Activated CD4-positive, alpha-beta memory T cell treated with anti-CD3 and anti-CD28 coated beads for 36 hours (primary cell): ENCODE measurements at places on chromosomes 6 and 20. TPM values are rescaled to one million over a fixed set of nuclear protein-coding genes. Genes with fewer than 3 reads are reported as not detected.

GRCh38 chr6:1820714-1821113 lies 211.0 kb downstream of the FOXC1 start:
- DNase-seq: no peak

GRCh38 chr6:79399499-79399898 lies 137.7 kb downstream of the LCA5 start:
- DNase-seq: no peak

DNA sequence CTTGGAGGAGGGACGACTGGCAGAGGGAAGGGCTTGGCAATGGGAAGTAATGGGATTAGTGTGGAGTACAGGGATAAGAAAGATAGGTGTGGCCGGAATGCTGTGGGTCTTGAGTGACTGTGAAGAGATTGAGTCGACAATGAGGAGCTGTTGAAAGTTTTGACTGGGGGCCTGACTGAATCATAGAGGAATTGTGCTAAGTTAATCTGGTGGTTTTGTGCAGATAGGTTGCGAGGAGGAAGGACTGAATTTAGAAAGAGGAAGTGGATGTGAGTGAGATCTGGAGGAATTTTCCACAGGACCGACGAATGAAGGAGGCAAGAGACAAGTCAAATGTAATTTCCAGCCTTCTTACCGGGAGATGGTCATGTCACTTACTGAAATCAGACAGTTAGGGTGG lies 143.9 kb upstream of the RALGAPA2 start:
- DNase-seq: no peak

- DNase-seq: no peak
Measured at GRCh38 chr6:149268146-149268545, 49.4 kb upstream of the TAB2 start.

- no peak for DNase-seq
Measured at GRCh38 chr6:143191361-143191760, 130.7 kb downstream of the AIG1 start.

DNA sequence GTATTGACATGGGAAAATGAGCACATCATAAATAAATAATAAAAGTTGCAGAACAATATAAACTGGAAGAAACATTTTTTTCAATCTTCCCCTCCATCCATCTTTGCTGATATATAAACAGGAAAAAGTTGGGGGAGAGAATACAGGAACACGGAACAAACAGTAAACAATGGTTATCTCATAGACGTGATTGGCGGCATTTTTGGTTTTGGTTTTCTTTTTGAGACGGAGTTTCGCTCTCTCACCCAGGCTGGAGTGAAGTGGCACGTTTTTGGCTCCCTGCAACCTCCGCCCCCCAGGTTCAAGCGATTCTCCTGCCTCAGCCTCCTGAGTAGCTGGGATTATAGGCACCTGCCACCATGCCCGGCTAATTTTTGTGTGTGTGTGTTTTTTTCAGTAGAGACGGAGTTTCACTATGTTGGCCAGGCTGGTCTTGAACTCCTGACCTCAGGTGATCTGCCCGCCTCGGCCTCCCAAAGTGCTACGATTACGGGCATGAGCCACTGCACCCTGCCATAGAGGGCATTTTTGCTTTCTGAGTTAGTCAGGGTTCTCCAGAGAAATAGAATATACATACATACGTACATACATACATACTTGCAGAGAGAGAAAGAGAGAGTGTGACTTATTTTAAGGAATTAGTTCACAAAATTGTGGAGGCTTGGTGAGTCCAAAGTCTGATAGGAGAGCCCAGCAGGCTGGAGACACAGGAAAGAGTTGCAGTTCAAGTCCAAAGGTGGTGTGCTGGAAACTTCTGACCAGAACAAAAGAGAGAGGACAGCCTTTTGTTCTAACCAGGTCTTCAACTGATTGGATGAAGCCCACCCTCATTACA lies 22.6 kb downstream of the GNL1 start:
- peak; percentile 48 for DNase-seq

- DNase-seq: no peak
Measured at GRCh38 chr20:39897781-39898466, 791.1 kb downstream of the MAFB start.

GRCh38 chr6:40668203-40668602 lies 81.0 kb upstream of the LRFN2 start:
- no peak for DNase-seq

DNA sequence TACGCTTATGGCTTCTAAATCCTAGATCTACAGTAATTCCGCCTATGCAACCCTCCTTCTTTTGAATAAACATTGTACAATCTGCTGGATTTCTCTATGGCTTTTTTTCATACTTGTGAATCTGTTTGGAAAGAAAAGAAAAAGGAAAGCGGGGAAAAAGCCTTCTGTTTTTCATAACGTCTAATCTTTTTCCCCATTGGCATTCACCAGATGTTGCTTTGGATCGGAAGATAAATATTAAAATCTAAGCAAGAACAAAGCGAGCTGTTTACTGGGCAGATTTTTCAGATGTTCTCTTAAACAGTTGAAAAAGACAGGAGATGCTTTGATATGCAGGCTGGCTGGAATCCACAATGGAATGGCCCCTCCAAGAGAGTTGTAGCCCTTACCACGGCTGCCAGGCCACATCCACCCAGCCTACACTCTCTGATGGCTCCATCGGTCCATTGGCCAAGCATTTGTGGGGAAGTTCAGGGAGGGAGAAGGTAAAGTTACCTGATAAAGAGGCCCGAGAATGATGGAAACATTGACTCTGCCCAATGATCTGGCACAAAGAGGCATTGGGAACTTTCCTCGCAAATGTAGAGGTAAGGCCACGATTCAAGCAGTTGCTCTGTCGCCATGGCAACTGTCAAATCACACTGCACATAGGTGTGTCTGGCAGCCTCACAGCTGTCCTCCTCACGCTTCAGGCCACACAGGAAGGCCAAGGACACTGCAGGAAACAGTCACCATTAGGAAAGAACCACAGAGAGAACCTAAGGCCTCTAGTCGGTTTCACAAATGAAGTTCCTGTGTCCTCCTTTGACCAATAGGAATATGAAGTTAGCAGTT lies 70.3 kb downstream of the PKHD1 start:
- DNase-seq: no peak

DNA sequence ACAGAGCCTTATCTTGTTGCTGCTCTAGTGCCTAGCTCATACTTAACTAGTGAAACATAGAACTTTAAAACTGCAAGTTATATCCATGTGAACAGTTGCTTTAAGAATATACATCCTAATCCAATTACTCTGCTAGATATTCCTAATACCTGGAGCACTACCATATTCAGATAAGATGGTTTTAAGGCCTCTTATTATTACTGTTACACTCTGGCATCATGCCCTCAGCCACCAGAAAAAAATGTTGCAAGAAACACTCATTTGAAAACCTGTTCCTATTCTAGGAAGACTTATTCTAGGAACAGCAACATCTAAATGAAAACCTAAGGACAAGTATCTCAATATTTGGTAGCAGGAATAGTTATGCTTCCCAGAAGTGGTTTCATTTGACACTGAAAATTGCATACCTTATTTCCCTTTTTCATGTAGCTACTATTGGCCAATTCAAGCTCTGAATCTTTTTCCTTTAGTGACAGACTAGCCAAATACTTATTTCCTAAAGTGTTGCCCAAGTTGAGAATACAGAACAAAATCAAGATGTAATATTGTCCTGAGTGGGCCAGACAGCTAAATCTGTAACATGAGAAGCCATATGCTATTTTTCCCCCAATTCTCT lies 4.8 kb upstream of the MTFR2 start:
- no peak for DNase-seq

- no peak for DNase-seq
Measured at GRCh38 chr20:61887596-61888093, 178.0 kb downstream of the TAF4 start.

DNA sequence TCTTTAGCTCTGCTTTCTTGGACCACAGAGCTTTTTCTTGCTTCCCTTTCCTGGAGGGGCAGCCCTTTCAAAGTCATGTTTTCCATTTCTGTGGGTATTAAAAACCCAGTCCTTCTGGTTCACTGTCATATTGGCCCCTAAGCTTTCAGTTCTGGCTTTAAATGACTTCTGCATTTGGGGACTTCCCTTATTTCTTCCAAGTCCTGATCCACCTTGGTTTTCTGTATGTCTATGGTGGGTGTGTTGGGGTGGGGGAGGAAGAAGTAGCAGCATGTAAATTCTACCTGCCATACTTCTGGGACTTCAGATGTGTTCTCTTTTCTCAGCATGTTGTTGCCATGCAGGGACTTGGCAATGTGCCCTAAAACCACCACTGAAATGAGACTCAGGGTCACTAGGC lies 77.1 kb upstream of the EMILIN3 start:
- no peak for DNase-seq

DNA sequence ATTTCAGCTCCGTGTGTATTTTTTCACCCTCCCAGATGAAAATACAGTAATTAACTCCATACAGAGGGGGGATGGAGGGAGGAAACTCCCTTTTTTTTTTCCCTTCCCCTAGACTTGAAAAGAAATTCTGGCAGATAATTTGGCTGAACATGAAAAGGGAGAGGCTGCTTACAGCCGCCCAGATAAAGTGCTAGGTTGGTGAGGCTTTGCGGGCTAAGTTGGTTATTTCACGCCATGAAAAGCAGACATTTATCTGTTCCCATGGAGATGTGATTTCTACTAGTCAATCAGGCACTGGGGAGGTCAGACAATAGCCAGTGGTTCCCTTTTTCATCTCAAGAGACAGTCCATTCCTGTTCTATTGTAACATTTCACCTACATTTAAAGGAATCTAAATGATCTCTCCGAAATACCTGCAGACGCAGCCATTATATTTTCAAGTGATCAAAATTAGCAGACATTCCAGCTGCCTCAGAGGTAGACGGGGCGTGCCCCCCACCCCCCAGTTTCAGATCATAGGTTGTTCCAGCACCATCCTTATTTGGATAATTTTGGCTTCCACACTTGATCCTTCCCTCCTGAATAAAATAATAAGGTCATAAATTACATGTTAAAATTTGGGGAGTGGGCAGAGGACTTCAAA lies 143.9 kb upstream of the ZNF217 start:
- DNase-seq: no peak

- DNase-seq: no peak
Measured at GRCh38 chr6:141956046-141956761, 176.5 kb upstream of the GJE1 start.

GRCh38 chr6:117531346-117531745 lies 48.9 kb downstream of the DCBLD1 start:
- no peak for DNase-seq

DNA sequence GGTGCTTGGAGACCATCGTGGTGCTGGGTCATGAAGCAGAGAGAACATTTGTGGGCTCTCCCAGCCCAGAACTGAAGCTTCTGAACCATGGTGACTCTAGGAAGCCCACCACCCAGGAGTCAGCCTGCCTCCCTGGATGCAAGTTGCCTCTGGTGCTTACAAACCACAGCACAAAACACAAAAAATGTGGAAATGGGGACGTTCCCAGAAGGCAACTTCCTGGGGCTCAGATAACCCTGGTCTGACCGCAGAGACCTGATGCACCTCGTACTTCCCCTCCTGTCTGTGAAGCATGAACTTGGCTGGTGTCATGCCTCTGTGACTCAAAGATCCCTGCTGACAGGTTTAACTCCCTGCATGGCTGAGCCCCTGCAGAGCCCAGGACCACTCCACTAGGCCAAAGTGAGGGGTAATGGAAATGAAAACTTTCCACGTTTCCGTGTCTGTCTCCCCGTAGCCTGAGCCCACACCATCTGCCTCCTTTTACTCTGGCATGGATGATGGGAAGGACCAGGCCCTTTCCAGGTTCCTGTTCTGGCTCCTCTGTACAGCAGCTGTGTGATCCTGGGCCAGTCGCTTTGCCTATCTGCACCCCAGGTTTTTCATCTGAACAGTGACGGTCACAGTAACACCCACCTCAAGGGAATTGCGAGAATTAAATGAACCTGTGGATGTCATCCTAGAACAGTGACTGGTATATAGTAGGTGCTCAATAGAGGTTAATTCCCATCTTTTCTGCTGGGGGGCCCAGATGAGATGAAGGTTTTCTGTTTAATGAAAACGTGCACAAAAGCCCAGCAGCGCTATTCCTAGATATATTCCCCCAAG lies 57.7 kb downstream of the PPP1R16B start:
- peak; percentile 85 for DNase-seq

DNA sequence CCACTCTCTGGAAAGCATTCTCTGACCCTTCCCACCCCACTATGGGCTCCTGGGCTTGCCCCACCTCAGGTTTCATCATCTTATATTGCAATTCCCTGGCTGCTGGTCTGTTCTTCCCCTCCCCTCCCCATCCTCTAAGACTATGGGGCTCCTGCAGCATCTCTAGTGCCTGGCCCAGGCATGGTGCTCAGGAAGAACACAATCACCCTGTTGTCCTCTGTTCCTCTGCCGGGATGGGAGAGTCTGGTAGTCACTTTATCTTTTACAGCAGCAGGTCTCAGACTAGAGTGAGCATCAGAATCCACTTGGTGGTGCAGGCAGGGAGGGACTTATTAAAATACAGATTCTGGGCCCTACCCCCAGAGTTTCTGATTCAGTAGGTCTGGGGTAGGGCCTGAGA lies 5.0 kb upstream of the LPIN3 start:
- no peak for DNase-seq

- DNase-seq: no peak
Measured at GRCh38 chr6:126574301-126574700, 234.4 kb downstream of the CENPW start.

DNA sequence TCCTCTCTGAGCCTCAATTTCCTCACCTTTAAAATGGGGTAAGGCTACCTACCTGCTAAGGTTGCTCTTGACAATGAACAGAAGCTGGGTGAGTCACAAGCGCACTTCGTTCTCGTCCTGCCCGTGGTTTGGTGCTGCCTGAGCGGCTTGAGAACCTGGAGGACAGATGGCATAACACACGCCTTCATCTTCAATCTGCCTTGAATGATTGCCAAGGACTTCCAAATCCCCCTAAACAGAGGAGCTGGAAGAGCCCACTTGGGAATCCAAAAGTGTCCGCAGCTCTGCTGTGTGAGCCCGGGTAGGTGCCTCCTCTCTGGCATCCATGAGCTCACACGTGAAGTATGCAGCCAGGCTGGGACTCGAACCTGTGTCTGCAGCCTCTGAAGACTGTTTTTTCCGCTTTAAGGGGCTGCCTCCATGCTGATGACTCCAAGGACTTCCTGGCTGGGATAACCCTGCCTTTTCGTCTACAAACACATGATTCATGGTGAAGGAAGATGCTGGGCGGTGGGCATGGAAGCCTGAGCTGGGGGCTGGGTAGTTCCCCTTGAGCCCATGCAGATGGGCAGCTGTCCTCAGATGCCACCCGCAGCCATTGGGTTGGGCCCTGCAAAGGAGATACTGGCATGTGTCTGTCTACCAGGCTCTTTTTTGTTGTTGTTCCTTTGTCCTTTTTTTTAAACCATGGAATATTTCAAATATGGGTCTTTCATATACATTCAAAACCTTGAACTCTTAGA lies 25.3 kb upstream of the CSNK2A1 start:
- no peak for DNase-seq

DNA sequence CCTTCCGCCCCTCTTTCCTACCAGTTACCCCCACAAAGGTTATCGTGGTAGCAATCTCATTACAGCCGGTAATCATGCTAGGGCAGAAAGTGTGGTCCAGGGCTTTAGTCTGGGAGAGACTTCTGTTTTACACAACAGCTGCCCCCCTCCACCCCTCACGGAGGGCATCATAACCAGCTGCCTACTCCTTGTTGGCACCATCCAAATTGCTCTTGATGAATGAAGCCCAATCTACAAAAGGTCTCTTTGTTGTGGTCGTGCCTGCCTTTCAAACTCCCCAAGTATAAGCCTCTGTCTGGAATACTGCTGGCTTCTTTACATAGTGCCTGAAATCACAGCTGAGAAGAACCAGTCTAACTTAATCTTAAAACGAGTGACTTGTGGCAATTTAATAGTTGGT lies 157.9 kb downstream of the INSM1 start:
- no peak for DNase-seq

- DNase-seq: peak; percentile 61
Measured at GRCh38 chr6:142943711-142944123, 1.3 kb downstream of the HIVEP2 start.

The FAM217A gene
- not detected for total RNA-seq

The KCNQ5 gene
- 5.2 TPM for total RNA-seq

The GRM1 gene
- not detected for total RNA-seq

The TRDN gene
- total RNA-seq: not detected

The BPIFB1 gene
- not detected for total RNA-seq
